ENCODE measurements at places on chromosomes 1 and 21.
A peak's percentile ranks its signal among the peaks of the same experiment; 100 is the strongest.

DNA sequence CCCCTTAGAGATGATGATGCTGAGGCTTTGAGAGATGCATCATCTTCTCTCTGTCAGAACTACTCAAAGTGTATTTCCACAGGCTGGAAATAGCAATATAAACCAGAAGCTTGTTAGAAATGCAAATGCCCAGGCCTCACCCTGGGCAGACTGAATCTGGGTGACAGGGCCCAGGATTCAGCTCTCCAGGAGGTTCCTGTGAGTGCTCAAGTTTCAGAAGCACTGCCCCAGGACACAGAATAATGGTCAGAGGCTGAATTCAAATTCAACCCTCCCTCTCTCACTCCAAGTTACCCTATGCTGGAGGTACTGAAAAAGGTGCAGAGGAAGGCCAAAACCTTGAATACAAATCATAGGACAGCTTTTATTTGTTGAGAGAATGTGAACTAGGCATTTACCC lies 98.5 kb upstream of the NGF start:
- no peak for DNase-seq

DNA sequence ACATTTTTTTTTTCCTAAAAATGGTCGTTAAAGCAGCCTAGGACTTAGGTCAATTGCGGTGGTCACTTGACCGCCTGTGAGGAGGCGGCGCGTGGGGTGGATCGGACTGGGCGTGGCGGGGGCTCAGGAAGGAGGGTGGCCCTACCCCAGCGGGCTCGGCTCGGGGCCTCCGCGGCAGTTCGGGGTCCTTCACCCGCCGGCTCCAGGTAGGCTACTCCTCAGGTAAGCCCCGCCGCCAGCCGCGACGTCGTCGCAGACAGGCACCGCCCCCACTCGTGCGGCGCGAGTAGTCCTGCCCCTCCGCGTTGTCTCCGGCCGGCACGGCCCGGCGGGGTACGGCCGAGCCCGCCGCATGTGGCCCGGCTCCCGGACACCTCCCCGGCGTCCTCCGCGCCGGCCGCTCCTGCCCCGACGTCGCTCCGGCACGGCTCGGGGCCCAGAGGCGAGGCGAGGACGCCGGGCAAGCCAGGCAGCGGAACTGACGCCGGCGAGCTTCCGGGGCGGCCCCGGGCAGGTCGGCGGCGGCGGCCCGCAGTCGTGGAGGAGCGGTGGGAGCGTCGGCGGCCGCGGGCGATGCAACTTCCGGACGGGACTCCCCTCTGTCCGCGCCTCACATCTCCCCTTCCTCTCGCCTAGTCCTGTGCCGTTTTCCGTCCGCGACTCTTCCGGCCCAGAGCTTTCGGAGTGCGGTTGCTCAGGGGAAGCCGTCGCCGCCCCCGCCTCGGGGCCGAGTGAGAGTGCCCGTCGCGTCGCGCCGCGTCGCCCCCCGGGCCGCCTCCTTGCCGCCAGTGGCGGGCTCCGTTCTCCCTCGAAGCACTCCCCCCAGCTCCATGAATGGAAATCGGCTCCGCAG lies at the start of gene AGO3:
Gene AGO3 (plus strand): TSS at position 513 of the 853 bp plus-strand sequence. CDS start 322 bp downstream, at position 835.
- peak; percentile 91 for DNase-seq

- DNase-seq = no peak
Observed at GRCh38 chr21:25952306-25952705, 217.5 kb downstream of the GABPA start.

DNA sequence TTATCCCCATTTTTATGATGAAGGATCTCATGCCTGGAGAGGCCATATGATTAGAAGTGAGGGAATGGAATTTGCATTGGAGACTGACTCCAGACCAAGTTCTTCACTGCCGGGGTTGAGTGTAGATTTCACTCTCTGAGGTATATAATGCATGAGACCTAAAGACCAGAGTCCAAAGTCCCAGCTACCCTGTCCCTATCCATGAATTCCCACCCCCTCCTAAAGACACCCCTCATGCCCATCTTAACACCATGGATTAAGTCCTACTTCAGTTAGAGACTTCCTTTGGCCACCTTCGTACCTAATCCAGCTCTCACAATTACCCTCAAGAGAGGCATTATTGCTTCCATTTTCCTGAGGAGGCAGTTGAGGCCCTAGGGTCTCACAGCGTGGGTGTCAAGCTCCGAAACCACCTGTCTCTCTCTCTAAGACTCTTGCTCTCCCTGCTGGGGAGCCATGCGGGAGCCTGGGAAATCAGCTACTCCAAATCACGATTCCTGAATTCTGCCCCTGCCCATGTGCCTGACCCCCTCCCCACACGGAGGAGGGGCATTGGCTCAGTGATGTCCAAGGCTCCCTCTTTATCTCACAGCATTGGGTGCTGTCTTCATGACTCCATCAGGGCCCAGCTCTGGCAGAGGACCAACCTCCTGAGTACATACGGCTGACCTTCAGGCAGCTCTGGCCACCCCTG lies 11.7 kb upstream of the FOXO6 start:
- no peak for DNase-seq

DNA sequence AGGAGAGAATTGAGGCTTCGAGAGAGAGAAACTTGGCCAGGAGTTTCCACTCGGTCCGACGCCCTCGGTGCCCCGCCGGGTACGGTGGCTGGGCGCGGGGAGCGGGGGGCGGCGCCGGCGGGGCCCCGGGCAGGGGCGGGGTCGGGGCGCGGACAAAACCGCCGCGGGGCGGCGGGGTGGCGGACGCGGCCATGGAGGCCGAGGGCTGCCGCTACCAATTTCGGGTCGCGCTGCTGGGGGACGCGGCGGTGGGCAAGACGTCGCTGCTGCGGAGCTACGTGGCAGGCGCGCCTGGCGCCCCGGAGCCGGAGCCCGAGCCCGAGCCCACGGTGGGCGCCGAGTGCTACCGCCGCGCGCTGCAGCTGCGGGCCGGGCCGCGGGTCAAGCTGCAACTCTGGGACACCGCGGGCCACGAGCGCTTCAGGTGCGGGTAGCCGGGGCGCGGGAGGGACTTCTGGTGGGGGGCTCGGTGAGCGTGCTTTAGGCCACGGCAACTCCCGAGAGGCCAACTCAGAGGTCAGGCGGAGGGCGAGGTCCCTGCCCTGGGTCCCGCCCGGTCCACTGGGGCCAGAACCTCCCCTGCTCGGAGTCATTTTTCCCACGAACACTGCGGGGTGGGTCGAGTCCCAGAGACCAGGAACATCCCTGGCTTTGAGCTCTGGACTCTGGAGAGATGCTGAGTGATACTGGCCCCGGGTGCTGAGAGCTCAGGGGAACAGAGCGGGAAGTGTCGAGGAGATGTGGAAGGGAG lies 431 bp downstream of the RAB42 start:
- DNase-seq = no peak

DNA sequence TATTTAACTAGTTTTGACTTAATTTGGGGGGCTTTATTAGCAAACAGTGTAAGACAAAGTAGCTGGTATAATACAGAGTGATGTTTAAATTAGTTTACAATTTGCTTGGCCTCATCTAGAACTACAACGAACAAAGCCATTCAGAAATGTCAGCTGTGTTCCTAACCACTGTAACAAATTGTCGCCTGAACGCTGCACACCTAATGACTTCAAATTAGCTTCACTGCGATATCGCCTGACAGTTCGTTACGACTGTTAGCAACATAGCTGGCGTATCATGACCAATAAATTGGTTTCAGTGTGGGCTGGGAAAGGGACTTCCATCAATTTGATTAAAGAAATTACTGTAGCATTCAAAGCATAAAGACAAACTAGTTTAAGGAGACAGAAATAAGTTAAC lies 139.8 kb upstream of the USH2A start:
- DNase-seq = no peak

GRCh38 chr1:35935442-35936388 lies 4.8 kb downstream of the AGO3 start:
- DNase-seq = no peak

- DNase-seq = no peak
Observed at GRCh38 chr1:18794561-18794960, 64.9 kb downstream of the TAS1R2 start.

DNA sequence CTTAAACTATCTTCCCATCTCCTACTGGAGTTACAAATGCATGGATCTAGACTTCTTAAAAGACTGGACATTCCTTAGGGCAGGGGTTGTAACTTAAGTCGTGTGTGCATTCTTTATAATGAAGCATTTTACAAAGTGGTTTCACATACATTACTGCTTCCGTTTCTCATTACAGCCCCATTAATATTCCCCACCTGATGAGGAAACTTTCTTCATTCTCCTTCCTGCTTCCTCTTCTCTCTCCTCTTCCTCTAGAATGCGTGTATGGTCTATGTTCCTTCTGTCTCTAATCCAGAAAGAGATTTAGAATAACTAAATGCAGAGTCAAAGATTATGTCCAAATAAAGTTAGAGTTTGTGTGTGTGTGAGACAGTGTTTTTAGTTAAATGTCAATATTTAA lies 1.8 kb upstream of the CAP1 start:
- no peak for DNase-seq

DNA sequence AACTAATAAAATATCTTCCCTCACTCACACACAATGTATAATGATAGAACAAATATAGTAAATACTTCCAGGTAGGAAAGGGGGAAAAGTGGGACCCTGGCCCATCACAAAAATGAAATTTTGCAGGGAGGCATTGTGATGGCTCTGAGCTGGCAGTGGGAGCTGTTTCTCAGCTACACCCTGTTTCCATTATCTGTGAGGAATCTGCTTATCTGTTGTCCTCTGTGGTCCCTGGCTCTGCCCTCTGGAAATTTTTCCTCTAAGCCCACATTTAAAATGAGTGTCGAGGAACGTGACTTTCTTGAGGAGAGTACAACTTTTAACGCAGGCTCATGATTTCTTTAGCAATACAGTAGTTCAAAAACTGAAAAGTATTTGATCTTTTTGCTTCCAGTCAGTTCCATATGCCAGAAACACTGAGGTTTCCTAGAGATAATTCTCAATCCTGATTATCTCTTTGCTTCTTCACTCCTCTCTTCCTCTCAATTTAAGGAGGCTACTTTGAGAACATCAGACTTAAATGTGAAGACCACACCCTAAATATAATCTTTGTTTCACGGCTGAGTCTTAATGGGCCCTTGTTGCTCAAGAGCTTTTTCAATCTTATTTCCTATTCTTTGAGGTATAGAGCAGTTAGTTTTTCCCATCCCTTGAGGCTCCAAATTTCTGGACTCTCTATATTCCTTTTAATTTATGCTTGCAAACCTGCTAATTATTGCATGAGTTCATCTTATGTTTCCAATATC lies 5.0 kb upstream of the EEIG2 start:
- no peak for DNase-seq

- DNase-seq = peak; percentile 18
Observed at GRCh38 chr1:24745711-24746413, 615 bp downstream of the CLIC4 start.

DNA sequence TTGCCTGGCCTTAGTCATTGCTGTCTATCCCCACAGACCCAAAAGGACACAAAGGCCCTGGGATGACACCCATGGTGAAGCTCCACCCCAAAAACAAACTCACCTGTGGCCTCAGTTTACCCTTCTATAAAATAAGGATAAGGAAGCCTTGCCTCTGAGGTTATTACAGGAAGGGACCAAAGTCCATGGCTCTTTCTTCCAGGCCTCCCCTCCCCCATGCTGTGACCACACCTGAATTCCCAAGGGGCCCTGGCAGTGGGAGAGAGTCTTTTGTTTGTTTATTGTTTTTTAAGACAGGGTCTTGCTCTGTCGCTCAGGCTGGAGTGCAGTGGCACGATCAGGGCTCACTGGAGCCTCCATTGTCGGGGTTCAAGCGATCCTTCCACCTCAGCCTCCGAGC lies 10.5 kb upstream of the TNFRSF25 start:
- DNase-seq = no peak

- DNase-seq = no peak
Observed at GRCh38 chr1:11138952-11139351, 39.3 kb upstream of the EXOSC10 start.

GRCh38 chr21:36927719-36928117 lies 38.8 kb downstream of the HLCS start:
- DNase-seq = peak; percentile 65

DNA sequence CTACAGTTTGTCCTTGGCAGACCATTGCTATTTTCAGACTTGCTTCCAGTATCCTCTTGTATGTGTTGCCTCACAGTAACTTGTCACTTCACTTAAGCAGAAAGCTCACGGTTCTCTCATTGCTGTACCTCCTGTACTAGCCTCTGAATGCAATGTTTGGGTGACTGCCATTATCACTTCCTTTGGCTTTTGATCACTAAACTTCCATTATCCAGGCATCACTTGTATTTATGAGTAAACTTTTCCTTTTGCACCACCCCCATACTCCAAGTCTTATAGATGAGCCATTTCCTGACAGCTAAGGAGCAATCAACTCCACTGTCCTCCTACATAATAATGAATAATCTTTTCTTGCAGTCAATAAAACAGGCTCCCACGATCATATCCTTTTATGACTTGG lies 255.3 kb downstream of the PDE4B start:
- no peak for DNase-seq

- no peak for DNase-seq
Observed at GRCh38 chr1:46070164-46070814, 62.1 kb downstream of the PIK3R3 start.

DNA sequence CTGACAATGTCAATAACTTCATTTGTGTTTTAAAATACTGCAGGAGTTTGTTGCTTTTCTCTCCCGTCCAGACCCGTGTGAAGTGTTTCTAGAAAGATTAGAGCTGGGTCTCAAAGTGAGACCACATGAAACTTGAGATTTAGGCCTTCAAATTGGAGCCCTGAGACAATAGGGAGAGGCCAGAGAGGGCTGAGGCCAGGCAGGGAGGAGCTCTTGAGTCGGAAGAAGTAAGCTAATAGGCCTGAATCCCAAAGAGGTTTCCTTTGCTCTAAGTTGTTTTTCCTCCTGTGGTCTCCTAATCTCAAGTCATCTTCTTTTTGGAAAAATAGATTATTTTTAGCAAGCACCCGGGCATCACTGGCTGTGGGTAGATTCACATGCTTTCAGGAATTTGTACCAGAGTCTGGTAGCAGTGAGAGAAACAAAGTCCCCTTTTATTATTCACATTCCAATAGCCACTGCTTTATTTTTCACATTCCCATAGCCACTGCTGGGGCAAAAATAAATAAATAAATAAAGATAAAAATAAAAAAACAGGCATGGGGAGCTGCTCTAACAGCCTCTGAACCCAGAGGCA lies 25.6 kb downstream of the CD244 start:
- DNase-seq = no peak

DNA sequence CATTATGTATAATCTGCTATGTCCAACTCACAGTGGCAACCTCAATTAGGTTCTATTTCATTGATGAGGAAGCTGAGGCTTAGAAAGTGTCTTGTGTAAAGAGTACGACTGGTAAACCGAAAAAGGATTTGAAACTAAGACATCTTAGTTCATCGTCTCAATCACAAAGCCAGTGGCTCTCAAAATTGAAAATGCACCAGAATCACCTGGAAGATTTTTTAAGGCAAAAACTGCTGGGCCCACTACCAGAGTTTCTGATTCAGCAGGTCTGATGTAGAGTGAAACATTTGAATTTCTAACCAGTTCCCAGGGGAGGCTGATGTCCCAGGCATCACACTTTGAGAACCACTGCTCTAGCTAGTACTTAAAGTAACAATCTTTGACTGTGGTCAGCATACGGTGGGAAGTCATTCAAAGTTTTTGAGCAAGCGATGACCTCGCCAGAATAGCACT lies 5.2 kb upstream of the LRRC53 start:
- no peak for DNase-seq

- no peak for DNase-seq
Observed at GRCh38 chr1:115796897-115797296, 28.4 kb upstream of the CASQ2 start.
